ENCODE measurements at places on chromosomes 13 and 19.

DNA sequence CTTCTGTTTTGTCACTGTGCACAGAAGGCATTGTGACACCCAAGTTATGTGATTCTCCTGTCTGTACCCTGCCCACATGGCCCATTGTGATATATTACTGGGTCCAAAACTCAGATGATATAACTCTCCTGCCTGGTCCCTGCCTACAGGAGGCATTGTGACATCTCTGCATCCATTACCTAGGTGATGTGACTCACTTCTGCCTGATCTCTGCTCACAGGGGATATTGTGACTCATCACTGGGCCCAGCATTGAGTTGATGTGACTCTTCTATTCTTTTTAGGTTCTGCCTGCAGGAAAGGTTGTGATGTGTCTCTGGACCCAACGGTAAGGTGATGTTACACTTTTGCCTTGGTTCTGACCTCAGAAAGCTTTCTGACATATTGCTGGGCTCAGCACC, 67.9 kb upstream of the ZNF724 start:
- DNase-seq = no peak

GRCh38 chr13:73717632-73718031, 416.6 kb downstream of the KLF12 start:
- no peak for DNase-seq

DNA sequence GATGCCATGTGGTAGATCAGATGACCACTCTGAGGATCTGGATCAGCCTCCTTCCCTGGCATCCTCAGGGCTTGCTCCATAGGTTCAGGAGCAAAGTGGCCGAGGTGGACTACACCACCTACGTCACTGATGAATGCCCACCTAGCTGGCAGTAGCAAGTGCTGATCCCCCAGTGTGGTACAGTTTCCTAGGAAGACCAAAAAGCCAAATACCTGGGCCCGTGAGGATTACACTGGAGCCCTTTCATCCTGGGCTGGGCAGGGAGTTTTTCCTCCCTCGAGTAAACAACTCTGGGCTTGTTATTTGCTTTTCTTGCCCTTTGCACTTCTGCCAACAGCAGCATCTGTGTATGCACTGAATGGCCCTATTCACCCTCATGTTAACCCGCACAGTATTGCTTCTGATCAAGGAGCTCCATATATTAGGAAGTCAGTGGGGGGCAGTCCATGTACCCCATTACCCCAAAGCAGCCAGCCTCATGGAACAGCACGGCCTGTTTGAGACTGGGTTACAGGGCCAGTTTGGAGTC, 3.3 kb upstream of the MYADM start:
- DNase-seq = no peak

- DNase-seq = no peak
Measured at GRCh38 chr13:72864142-72865011, 82.4 kb downstream of the PIBF1 start.

DNA sequence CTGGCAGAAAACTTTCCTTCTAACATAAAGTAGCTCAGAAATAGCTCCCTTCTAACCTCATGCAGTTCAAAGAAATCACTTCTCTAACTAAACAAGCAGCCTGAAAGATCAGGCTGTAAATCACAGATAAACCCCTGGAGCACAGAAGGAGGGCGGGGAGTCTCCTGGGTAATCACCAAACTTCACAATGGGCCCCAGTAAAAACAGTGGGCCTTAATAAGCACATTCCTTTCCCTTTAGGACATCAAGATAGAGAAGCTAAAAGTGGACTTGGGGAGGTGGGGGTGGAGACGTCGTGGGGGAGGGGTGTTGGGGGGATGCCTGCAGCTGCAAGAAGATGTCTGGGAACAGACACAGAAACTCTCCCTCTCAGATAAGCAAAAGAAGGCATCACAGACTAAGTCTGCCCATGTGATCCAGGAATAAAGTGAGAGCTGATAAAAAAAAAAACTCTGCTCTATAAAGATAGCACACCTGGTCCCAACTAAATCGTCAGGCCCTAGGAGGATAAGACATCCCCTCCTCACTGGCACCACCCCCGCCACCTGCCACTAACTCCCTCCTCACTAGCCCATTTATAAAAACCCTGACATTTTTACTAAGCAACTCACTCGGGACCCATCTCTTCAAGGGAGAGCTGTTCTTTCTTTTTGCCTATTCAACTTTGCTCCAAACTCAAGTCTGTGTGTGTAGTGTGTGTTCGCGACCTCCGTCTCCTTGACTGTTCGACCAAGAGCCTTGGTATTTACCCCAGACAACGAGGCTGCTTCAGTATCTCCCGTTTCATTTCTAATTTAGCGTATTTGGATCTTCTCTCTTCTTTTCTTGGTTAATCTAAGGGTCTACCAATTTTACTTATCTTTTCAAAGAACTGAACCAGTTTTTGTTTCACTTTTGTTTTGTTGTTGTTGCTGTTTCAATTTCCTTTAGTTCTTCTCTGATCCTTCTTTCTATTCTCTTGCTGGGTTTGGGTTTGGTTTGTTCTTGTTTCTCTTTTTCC, 31.7 kb downstream of the DNAJC15 start:
- DNase-seq = peak; percentile 14

DNA sequence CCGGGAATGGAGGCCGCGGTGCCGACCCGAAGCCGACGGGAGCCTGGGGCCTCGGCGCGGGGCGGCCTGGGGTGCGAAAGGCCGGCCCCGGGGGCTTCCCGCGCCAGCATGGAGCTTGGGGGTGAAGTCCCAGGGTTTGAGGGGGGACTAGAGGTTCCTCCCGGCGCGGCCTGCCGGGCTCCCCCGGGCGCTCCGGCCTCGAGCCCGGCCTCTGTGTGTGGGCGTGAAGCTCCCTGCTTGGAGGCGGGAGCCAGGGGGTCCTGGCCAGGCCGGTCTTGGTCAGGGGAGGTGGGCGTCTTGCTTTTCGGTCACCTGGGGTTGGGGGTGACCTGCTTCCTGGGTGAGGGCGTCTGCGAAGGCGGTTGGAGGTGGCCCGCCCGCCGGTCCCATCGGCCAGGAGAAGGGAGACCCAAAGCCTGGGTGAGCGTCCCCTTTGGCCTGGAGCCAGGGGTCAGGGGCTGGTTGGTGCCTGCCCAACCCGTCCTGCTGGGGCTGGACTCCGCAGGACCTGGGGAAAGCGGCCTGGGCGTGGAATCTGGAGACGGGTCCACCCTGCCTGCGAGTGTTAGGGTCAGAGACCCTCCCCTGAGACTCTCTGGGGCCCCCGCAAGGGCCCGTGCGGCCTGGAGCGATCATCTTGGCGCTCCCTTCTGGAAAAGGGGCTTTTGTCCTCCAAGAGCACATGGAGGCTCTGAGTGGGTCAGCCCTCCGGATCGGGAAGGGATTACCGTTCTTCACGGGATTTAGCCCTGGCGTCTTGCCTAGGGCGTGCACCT, 535 bp downstream of the BSG start:
- no peak for DNase-seq

GRCh38 chr13:90902255-90902654, 445.2 kb upstream of the MIR17HG start:
- no peak for DNase-seq

DNA sequence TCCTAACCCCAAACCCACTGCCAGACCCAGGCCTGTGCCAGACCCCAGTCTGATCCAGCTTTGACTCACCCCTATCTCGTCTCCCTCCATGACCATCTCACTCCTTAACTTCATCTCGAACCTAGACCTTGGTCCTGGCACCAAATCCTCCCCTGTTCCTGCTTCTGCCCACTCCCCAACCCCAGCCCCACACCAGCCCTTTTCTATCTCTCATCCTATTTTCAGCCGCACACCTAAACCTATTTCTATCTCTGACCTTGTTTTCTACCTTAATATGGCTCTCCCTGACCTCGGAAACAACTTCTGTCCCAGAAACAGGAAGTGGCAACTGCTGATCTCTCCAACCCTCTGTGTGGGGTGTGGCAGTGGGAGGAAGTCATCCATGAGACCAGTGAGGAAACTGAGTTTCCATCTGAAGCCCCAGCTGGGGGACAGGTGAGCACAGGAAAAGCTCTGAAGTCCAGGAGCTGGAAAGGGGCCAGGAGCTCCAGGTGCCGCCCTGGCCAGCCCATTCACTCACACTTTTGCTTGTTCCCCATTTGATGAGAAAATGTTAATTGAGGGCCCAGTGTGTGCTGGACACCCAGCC, 13.7 kb downstream of the PTH2 start:
- no peak for DNase-seq

GRCh38 chr19:10289836-10290356, at the start of gene ICAM5:
Gene ICAM5 (plus strand): TSS chr19:10289952. CDS start chr19:10290044, 92 bp downstream.
- DNase-seq = no peak

GRCh38 chr19:47729468-47729798, 15.9 kb upstream of the NOP53 start:
- no peak for DNase-seq

DNA sequence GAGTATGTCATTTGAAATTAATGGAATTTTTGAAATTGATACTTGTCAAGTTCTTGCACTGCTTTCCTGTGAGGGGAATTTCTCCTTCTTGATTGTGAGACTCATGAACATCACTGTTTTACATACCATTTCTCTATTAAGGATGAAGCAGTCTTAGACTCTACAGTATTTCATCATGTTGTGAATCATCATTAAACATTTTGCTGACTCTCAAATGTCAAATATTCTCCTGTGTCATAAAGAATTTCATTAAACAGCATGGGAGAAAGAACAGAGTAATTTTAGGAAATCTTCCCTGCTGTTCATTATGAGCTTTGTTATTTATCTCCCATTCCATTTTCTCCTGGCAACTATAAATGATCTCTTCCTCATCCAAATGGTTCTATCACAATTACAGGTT, 729.0 kb downstream of the PCDH9 start:
- peak; percentile 16 for DNase-seq

DNA sequence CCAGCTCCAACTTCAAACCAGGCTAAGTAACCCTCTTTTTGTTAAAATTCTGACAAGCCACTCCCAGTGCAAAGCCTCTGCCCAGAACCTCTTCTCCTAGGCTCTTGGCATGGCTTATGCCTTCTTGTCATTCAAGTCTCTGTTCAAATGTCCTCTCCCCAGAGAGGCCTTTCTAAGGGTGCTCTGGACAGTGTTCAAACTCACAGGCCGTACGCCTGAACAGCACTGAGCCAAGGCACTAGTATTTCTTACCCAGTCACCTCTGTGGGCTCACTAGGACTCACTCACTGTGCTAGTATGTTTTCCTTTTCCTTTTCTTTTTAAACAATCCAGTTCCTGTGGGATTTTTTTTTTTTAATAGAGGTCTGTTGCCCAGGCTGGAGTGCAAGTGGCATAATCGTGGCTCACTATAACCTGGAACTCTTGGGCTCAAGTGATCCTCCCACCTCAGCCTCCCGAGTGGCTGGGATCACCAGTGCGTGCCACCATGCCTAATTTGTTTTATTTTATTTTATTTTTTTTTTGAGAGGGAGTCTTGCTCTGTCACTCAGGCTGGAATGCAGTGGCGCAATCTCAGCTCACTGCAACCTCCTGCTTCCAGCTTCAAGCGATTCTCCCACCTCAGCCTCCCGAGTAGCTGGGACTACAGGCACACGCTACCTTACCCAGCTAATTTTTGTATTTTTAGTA, 2.3 kb upstream of the ASF1B start:
- no peak for DNase-seq
